ENCODE measurements at places on chromosomes 7 and 10.

GRCh38 chr10:117534321-117535297 lies 7.9 kb upstream of the EMX2 start:
- H3K4me3 ChIP-seq, result no peak overlapping the region
- H3K27ac ChIP-seq, result no peak overlapping the region
- no peaks in the 10 kb centered on the region for H3K4me1 ChIP-seq
- no peak for DNase-seq
- H3K27me3 ChIP-seq, result peaks cover 24% of the 10 kb centered on the region

GRCh38 chr10:49597426-49598163 lies 12.5 kb upstream of the SLC18A3 start:
- H3K27me3 ChIP-seq, result peaks cover 27% of the 10 kb centered on the region
- H3K4me3 ChIP-seq, result no peak overlapping the region
- no peak overlapping the region for H3K27ac ChIP-seq
- peaks cover 6% of the 10 kb centered on the region for H3K4me1 ChIP-seq
- DNase-seq, result no peak

DNA sequence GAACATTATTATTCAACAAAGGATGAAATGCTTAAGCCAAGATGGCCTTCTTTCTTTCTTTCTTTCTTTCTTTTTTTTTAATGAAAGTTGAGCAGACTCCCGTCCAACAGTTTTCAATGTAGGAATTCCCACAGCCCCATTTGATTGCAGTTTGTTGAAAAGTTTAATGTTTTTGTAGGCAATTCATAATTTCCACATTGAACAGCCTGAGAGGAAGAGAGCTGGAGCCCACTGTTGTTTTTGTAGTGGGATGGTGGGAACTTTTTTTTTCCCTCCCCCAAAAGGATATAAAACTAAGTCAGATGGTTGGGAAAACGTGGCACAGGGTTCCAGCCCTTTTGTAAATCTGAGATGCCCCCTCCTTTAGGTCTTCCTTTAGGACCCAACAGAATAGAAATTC lies 86.6 kb downstream of the TCF7L2 start:
- H3K4me3 ChIP-seq, result no peak overlapping the region
- H3K27me3 ChIP-seq, result peaks cover 8% of the 10 kb centered on the region
- no peak overlapping the region for H3K27ac ChIP-seq
- no peaks in the 10 kb centered on the region for H3K36me3 ChIP-seq
- no peak for DNase-seq

- DNase-seq, result no peak
- H3K4me1 ChIP-seq, result no peaks in the 10 kb centered on the region
- H3K36me3 ChIP-seq, result no peaks in the 10 kb centered on the region
- no peak overlapping the region for H3K4me3 ChIP-seq
- no peak overlapping the region for H3K27ac ChIP-seq
- no peaks in the 10 kb centered on the region for H3K27me3 ChIP-seq
These were observed 130.6 kb upstream of the LSM8 start for GRCh38 chr7:118053353-118053752.

DNA sequence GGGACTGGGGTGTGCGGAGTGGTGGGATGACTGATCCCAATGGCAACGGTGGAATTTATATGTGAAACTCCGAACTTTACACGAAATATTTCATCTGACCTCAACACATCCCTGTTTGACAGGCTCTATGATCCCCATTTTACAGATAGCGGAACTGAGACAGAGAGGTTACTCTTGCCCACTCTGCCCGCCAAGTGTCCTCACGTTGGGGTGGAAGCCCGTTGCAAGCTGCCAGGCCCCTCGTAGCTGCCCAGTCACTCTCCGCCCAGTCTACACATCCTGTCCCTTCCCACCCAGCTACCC lies 397 bp upstream of the NFE2L3 start:
- H3K4me1 ChIP-seq, result peaks cover 32% of the 10 kb centered on the region
- no peaks in the 10 kb centered on the region for H3K27me3 ChIP-seq
- H3K36me3 ChIP-seq, result no peaks in the 10 kb centered on the region
- DNase-seq, result no peak
- H3K27ac ChIP-seq, result peak overlapping the region; percentile 87

DNA sequence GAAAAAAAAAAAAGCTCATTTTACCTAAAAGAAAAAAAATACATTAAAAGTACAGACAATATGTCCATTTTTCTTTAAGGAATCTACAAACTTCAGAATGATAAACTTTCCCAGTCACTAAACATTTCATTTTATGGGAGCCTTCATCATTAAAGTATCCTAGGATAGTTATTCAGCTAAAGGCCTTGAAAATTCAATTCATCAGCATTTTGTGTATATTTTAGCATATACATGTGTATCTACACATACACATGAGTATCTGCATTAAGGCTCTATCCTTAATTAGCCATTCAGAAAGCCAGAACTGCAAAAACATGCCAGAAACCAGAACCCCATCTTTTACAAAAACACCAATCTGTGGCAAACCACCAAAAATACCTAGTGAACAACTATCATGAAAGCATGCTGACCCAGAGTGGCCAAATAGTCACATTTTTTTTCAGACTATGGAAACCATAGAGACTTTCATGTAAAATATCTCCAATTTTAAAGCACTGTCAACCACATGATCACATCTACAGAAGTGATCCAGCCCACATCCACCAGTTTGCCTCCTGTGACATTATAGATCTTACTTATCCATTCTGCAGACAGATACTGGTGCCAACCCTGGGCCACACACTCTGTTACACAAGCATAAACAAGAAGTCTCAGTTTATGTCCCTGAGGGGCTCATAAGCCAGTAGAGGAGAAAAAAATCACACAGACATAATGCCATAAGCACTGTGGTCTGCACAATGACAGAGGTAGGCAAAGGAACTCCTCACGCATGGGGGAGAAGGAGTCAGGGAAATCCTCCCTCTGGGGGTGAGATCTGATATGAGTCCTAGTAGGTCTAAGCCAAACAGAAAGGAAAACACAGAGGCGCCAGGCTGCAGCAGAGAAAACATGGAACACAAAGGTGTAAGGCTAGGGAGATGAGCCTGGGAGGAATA lies 79.2 kb downstream of the SRPK2 start:
- no peak overlapping the region for H3K4me3 ChIP-seq
- H3K27me3 ChIP-seq, result no peaks in the 10 kb centered on the region
- peaks cover 24% of the 10 kb centered on the region for H3K4me1 ChIP-seq
- H3K27ac ChIP-seq, result no peak overlapping the region

- H3K27ac ChIP-seq, result no peak overlapping the region
- DNase-seq, result no peak
- peaks cover 27% of the 10 kb centered on the region for H3K27me3 ChIP-seq
- H3K4me3 ChIP-seq, result no peak overlapping the region
- no peaks in the 10 kb centered on the region for H3K4me1 ChIP-seq
These were observed 11.6 kb upstream of the PDZD8 start for GRCh38 chr10:117386805-117387204.

DNA sequence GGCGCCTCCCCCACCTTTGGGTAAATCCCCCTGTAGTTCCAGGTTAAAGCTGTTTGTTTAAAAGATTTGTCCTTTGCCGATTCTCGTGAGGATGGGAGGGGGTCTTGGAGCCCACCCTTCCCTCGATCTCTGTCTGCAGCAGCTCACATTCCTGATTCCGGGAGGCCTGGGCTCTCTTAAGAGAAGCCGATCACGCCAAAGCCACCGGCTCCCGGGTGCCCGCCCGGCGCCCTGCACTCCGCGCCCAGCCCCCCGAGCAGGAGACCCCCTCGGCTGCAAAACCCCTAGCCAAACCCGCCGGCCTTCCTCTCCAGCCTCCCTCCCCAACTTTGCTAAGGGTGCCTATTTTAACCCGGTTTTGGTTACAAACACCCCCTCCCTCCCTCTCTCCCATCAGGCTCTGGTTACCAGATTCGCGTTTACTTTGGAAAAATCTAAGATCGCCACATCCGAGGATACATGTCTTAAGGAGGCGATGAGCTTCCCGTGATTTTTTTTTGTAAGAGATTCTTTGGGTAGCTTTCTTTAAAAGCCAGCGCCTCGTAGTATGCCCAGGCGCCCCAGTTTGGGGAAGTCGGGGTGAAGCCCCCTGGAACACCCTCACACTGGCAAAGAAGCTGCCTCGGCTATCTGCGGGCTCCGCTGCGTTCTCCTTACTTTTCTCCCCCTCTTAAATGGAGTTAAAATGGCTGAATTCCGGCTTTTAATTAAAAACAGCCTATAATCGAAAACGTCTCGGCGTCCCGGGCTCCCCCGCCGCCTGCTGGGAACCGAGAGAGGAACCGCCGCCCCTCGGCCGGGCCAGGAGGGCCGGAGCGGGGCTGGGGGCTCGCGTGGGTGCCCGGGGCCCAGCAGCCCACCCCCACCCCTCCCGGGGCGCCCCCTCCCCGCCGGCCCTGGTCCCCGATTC lies 983 bp downstream of the TNRC18 start:
- H3K27ac ChIP-seq, result no peak overlapping the region
- peaks cover 20% of the 10 kb centered on the region for H3K27me3 ChIP-seq
- no peak for DNase-seq
- H3K4me3 ChIP-seq, result peak overlapping the region; percentile 69
- peaks cover 22% of the 10 kb centered on the region for H3K4me1 ChIP-seq

DNA sequence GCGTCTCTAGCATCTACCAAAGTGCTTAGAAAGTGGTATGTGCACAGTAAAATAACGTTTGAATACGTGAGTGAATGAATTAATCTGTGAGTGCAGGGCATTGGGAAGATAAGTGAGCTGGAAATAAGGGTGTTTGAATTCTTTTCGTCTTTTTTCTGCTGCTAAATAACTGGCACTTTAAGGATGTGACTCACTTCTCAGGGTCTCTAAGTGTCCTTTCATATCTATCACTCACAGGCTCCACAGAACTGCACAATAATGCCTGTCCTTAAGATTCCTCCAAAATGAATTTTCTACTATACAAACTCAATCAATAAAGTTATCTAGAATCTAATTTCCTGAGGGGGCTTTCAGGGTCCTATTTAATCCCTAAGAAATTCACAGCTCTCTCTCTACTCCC lies 3.2 kb upstream of the DGKB start:
- DNase-seq, result no peak
- no peaks in the 10 kb centered on the region for H3K27me3 ChIP-seq
- H3K36me3 ChIP-seq, result no peaks in the 10 kb centered on the region
- H3K4me3 ChIP-seq, result no peak overlapping the region
- H3K27ac ChIP-seq, result no peak overlapping the region

GRCh38 chr7:29190349-29191045 lies 4.1 kb upstream of the CHN2 start:
- H3K36me3 ChIP-seq, result no peaks in the 10 kb centered on the region
- peaks cover 11% of the 10 kb centered on the region for H3K27me3 ChIP-seq
- peaks cover 7% of the 10 kb centered on the region for H3K4me1 ChIP-seq
- DNase-seq, result no peak
- no peak overlapping the region for H3K27ac ChIP-seq

DNA sequence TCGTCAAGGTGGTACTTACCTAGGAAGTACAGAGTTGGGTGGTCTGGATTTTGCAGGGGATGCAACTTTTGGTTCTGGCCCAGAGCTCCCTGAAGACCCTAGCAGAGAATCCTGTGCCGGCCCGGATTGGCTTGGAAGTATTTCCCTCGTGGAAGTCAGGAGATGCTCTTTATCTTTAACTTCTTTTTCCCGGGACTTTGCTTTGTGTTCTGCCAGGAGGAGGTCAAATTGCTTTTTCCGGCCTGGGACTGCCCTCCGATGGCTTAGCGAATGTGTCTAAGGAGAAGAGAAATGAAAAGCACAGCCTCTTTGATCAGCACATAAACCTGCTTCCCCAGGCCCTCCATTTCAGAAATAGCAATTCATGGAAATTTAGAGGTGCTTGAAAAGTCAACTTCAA lies 57.0 kb upstream of the EFCAB10 start:
- H3K27ac ChIP-seq, result no peak overlapping the region
- DNase-seq, result no peak
- peaks cover 48% of the 10 kb centered on the region for H3K36me3 ChIP-seq
- H3K4me1 ChIP-seq, result no peaks in the 10 kb centered on the region
- no peak overlapping the region for H3K4me3 ChIP-seq

DNA sequence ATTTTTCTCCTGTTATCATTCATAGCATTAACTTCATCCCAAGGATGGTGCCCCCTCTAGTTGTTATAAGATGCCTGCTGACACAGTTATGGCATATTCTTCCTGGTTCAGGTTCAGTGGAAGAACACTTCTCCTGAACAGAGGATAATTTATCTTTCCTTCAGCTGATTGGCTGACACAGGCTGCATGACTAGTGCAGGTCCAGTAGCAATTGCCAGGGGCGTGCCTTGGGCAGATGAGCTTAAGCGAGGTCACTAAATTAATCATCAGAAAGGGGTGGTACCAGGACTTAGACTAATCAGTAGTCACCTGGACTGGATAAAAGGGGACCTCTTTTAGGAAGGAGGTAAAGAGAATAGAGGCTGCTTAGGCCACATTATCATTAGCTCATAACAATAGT lies 42.3 kb downstream of the BZW2 start:
- H3K4me1 ChIP-seq, result peaks cover 8% of the 10 kb centered on the region
- no peak for DNase-seq

DNA sequence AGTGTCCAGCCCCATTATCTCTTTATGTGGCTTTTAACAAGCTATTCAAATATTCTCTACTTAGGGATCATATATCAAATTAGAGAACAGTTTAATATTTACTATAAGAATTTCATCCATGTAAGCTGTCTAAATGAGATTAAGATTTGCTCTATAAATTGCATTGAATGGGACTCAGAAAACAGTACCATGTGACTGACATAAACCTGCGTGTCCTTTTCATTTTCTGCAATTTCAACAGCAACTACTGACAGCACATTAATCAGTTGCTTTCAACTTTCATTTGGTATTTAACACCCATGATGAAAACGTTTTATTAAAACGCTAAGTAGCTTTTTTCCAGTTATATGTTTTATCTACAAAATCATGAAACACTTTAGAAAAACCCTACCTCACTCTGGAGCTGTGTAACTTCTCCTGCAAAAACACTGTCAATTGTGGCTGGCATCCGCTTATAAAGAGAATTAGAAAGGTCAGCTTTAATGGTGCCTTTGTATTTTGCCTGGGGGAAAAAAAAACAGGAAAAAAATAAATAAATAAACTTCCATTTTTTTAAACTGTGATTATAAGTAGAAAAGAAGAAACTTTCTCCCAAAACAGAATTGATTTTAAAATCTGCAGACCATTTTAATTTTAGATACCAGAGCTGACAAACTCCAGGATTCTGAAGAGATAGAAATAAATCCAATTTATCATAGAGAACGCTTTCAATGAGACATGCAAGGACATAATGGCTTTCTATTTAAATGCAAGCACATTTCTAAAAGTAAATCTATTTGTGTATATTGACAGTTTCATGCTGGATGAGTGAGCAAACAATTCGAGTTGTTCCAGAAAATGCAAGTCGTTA lies 9.2 kb downstream of the NEBL start:
- H3K4me3 ChIP-seq, result no peak overlapping the region
- no peak overlapping the region for H3K27ac ChIP-seq
- no peaks in the 10 kb centered on the region for H3K4me1 ChIP-seq
- DNase-seq, result no peak
- no peaks in the 10 kb centered on the region for H3K36me3 ChIP-seq

DNA sequence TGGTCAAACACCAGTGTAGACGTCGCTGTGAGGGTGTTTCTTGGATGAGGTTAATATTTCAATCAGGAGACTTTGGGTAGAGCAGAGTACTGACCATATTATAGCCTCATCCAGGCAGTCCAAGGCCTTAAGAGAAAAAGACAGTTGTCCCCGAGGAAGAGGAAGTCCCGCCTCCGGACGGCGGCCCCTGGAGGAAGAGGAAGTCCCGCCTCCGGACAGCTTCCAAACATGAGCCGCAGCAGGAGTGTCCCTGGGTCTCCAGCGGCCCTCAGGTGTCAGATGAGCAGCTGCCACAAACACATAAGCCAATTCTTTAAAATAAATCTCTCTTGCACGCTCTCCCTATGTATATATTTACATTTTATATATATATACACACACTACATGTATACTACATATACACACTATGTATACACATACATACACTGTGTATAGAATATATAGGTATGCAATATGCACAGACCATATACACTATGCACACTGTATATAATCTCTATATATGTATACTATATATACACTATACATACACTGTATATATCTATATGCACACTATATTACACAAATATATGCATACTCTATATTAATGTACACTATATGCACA lies 37.5 kb downstream of the PWWP2B start:
- H3K4me1 ChIP-seq, result peaks cover 13% of the 10 kb centered on the region
- no peak overlapping the region for H3K27ac ChIP-seq
- peak overlapping the region; percentile 69 for H3K4me3 ChIP-seq
- DNase-seq, result no peak
